ENCODE measurements at places on chromosomes 4 and X. TPM values are rescaled to one million over a fixed set of nuclear protein-coding genes. Genes with fewer than 3 reads are reported as not detected.

Gene TNMD
- not detected for total RNA-seq

Gene BEX3
- total RNA-seq: 41.5 TPM

Gene PARM1
- 0.13 TPM for total RNA-seq

Gene ESX1
- total RNA-seq: not detected

Gene KDM6A
- total RNA-seq: 97.3 TPM

DNA sequence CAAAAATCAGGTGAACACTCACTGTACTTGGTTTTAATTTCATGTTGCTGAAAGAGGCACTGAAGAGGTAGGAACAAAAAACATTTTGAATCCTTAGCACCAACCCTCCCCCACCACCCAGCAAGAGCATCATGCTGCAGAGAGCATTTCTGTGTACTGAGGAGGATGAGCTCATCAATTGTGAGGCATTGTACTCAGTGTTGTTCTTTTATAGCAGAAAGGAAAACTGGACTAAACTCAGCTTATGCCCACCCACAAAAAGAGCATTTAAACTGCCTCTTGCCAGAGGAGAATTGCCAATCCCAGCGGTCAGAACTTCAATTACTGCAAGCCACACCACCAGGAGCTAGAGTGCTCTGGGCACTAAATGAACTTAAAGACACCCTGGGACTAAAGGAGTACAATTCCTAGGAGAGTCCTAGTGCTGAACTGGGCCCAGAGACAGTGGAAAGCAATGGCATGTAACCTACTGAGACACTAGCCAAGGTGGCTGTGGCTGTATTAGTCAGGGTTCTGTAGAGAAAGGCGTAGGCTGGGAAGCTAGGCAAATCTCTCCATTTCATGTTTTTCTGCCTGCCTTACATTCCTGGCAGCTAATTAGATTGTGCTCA is 280.7 kb upstream of the KLHL4 start:
- no peaks in the 10 kb centered on the region for H3K36me3 ChIP-seq
- no peak overlapping the region for H3K27ac ChIP-seq
- H3K4me3 ChIP-seq: no peak overlapping the region

DNA sequence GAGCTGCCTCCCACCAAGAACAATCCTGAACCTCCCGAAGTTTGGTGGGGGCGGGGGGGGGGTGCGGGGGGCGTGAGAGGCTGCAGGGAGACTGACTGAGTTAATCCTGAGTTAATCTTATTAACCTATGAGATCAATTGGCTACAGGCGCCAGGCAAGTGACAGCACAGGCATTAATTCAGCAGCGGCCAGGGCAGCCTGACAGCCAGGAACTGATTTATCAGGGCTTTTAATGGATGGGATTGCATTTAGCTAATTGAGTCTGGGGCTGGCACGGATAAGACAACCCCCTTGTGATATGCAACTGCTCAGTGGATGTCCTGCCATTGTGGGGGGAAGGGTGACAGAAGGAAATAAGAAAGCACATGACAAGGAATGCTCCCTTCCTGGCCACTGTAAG is 16.3 kb downstream of the RTL5 start:
- no peak for DNase-seq
- no peak overlapping the region for H3K4me3 ChIP-seq
- no peaks in the 10 kb centered on the region for H3K4me1 ChIP-seq
- no peaks in the 10 kb centered on the region for H3K36me3 ChIP-seq
- H3K27ac ChIP-seq: no peak overlapping the region
- H3K27me3 ChIP-seq: no peaks in the 10 kb centered on the region

DNA sequence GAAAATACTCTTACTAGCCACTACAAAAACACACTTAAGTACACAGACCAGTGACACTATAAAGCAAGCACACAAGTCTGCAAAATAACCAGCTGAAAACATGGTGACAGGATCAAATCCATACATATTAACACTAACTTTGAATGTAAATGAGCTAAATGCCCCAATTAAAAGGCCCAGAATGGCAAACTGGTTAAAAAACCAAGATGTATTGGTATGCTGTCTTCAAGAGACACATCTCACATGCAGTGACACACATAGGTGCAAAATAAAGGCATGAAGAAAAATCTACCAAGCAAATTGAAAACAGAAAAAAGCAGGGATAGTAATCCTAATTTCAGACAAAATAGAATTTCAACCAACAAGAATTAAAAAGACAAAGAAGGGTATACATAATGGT is 10.9 kb downstream of the PF4 start:
- DNase-seq: no peak
- H3K36me3 ChIP-seq: no peaks in the 10 kb centered on the region
- H3K4me1 ChIP-seq: no peaks in the 10 kb centered on the region
- no peak overlapping the region for H3K27ac ChIP-seq
- H3K4me3 ChIP-seq: no peak overlapping the region
- peaks cover 3% of the 10 kb centered on the region for H3K27me3 ChIP-seq

DNA sequence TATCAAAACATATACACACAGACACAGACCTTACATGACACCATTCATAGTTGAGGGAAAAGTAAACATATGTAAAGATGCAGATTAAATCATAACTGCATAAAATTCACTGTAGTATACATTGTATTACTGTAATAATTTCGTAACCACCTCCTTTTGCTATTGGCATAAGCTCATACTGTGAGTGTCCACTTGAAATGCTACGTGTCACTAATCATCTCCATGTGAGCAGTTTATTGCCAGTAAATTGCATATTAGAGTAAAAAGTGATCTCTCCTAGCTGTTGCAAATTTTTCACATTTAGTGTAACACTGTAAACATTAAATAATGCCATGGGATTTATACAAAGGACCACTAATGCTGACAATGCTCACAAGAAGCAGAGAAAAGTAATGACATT is 256.7 kb upstream of the GNPDA2 start:
- H3K4me1 ChIP-seq: no peaks in the 10 kb centered on the region
- H3K4me3 ChIP-seq: no peak overlapping the region
- H3K36me3 ChIP-seq: no peaks in the 10 kb centered on the region
- H3K27ac ChIP-seq: no peak overlapping the region

DNA sequence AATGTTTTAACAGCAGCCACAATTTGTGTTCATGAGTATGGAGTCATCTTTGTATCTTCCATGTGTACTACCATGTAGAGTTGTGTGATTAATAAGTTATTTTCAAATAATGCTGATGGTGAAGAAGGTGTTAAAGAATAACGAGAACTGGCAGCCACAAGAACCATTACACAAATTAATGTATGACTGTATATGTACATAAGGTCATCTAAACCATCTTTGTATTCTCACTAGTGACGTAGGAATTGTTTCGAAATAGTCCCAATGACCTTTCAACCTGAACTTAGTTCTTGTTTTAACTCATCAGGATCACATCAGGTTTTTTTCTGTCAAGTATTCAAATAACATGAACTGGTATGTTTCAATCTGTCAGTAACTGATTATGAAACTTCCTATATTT is 48.3 kb upstream of the NOCT start:
- H3K4me3 ChIP-seq: no peak overlapping the region
- H3K36me3 ChIP-seq: no peaks in the 10 kb centered on the region
- no peak overlapping the region for H3K27ac ChIP-seq
- no peaks in the 10 kb centered on the region for H3K4me1 ChIP-seq

DNA sequence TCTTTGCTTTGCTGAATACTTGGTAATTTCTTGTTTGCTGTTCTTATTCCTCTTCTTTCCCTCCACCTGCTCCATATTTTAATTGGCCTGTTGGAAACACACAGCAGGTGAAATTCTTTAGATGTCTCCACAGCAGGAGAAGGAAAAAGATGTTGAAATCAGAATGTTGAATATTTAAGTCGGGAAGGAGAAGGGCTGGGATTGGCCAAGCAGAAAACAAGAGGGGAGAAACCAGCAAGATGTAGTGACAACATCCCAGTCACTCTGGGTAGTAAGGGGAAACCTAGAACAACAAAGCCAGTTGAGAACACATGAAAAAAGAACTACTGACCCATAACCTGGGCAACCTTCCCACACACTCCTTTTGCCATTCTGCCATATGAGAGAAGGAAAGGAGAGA is 37.3 kb upstream of the STAG2 start:
- no peak for DNase-seq
- H3K36me3 ChIP-seq: no peaks in the 10 kb centered on the region
- no peaks in the 10 kb centered on the region for H3K27me3 ChIP-seq

DNA sequence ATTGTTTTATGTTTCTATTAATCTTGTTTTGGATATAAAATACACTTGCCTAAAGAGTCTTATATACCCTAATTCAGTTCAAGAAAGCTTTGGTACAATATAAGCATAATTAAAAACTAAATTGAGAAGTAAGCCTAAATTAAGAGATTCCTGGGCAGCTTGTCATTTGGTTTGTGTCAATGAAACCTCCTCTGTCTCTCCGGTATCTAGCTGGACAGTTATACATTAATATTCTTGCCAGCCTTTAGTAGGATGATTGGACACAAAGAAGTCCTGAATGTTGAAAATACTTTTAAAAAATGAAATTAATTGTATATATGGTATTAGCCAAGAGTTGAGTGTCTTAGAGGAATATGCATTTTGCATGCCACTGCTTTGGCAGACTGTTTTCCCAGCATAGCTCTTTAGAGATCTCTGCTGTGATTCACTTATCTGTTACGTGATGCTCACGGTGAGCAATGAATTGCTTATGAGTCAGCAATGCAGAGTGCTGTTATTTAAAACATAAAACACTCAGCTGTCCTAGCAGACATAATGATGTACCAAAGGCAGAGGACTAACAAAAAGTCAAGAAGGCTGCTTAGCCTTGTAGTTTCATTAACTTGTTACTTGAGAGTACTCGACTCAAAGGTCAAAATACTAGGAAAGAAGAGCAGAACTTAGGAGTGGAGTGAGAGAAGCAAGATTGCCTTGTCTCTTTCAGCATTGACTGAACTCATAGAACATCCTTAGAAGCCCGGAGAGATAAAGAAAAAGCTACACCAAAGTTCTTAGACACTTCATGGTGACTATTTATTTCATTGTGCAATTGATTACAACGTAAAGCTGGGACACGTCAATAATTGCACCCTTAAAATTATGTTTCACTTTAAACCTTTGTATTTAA is 1296.1 kb upstream of the PCDH7 start:
- H3K4me3 ChIP-seq: no peak overlapping the region
- H3K27ac ChIP-seq: no peak overlapping the region
- DNase-seq: no peak
- H3K27me3 ChIP-seq: no peaks in the 10 kb centered on the region
- no peaks in the 10 kb centered on the region for H3K4me1 ChIP-seq

DNA sequence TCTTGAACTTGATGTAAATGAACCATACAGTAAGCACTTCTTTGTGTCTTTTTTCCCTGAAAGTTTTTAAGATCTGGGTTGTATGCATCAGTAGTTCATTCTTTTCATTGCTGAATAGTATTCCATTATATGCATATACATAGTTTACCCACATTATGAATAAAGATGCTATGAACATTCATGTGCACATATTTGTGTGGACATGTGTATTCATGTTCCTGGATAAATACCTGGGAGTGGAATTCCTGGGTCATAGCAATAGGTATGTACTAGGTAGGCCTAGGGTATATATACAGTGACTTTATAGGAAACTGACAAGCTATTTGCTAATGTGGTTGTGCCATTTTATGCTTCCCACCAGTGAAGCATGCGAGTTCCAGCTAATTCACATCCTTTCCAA is 215.9 kb downstream of the NR3C2 start:
- no peaks in the 10 kb centered on the region for H3K4me1 ChIP-seq
- no peaks in the 10 kb centered on the region for H3K27me3 ChIP-seq
- no peak overlapping the region for H3K27ac ChIP-seq
- H3K36me3 ChIP-seq: no peaks in the 10 kb centered on the region
- no peak overlapping the region for H3K4me3 ChIP-seq

- peaks cover 27% of the 10 kb centered on the region for H3K27me3 ChIP-seq
- no peak overlapping the region for H3K27ac ChIP-seq
- DNase-seq: no peak
- no peak overlapping the region for H3K4me3 ChIP-seq
- H3K36me3 ChIP-seq: no peaks in the 10 kb centered on the region
These were observed 90.9 kb downstream of the CPZ start for GRCh38 chr4:8683462-8683861.

GRCh38 chr4:174919886-174920423 is 1.8 kb downstream of the ADAM29 start:
- no peaks in the 10 kb centered on the region for H3K27me3 ChIP-seq
- no peaks in the 10 kb centered on the region for H3K4me1 ChIP-seq
- H3K4me3 ChIP-seq: no peak overlapping the region
- H3K27ac ChIP-seq: no peak overlapping the region

DNA sequence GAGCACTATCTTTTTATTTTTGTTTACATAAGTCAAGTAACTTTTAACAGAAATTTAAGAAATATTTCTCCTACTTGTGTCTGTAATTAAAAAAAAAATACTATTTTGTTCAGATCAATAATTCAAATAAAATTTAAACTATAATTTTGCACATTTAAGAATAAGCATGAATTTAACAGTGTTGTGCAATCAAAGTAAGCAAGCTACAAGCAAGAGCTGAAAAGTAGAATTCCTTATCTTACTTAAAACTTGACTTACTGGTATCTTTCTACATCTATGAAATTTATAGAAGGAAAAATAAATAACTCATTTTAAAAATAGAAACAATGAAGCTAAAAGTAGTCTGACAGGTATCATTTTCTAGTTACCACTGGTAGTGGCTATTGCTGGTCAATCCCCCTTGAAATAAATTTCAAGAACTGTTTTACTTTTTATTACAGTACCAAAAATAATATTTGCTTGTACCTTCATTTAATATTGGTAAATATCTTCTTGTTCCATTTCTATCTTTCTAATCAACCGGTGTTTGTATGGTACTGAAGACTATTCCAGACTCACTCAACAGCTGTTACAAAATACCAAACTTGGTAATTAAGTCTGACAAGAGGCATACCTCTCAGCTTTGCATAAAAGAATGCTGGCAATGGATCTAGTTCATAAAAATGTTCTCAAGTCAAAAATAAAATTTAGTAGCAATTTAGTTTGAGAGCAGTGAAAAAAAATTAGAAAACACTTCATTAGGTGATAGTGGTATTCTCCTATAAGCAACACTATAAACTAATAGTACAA is 62.2 kb downstream of the NOCT start:
- DNase-seq: no peak
- H3K27ac ChIP-seq: no peak overlapping the region
- no peak overlapping the region for H3K4me3 ChIP-seq
- H3K27me3 ChIP-seq: no peaks in the 10 kb centered on the region

DNA sequence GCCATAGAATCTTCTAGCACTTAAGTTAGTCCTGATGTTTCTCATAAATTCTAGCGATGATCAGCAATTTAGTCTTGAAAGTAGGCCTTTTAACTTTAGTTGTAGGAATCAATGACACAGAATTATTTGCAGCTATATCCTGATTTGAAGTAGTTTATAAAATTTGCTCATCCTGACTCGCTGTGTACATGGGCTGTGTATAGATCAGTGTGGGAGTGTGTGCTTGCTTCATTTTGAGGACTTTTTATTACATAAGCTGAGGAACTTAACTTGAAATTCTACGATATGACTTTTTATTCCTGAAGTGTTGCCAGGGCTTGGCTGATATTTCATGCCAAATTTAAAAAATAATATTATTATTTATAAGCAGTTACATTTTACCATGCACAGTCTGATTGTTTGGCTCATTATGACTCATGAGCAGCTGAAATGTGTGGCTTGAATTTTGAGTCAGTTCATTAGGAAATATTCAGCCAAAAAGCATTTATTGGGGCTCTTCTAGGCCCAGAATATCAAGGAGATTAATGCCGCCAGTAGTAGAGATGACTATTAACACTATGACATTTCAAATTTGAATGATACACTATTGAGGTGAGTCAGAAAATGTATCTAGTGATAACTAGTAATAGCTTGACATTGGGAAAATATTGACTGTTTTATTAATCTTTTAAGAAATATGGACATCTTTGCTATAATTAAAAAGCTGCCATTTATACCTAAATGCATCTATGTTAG is 128.9 kb upstream of the LIMCH1 start:
- no peaks in the 10 kb centered on the region for H3K4me1 ChIP-seq
- no peak overlapping the region for H3K27ac ChIP-seq
- DNase-seq: no peak
- H3K4me3 ChIP-seq: no peak overlapping the region
- H3K36me3 ChIP-seq: no peaks in the 10 kb centered on the region
